ENCODE measurements at places on chromosomes 1 and 21.

DNA sequence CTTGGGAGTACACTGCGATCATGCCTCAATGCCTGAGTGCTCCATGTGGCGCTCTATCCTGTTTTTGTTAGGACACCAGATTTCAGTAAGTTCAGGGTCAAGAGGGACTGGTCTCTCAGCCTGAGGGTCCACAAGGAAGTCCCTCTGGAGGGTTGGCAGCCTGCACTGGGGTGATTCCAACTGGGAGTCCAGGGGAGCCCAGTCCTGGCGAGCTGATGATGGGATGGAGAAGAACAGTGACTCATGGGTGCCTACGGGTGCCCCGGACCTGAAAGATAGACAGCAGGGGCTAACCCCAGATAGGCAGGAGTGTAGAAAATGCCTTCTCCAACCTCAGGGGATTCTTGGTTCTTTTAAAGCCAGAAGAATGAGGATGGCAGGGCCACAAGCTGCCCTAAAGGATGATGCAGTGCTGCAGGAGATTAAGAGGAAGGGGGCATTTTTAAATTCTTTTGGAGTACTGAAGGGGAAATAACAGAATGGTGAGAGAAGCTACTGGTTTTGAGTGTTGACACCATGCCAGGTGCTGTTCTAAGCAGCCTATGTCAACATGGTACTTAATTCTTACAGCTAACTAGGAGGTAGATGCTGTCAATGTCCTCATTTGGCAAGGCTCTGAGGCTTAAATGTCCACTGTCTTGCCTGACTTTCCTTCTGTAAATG, 68.4 kb upstream of the TLR5 start:
- DNase-seq, result no peak

DNA sequence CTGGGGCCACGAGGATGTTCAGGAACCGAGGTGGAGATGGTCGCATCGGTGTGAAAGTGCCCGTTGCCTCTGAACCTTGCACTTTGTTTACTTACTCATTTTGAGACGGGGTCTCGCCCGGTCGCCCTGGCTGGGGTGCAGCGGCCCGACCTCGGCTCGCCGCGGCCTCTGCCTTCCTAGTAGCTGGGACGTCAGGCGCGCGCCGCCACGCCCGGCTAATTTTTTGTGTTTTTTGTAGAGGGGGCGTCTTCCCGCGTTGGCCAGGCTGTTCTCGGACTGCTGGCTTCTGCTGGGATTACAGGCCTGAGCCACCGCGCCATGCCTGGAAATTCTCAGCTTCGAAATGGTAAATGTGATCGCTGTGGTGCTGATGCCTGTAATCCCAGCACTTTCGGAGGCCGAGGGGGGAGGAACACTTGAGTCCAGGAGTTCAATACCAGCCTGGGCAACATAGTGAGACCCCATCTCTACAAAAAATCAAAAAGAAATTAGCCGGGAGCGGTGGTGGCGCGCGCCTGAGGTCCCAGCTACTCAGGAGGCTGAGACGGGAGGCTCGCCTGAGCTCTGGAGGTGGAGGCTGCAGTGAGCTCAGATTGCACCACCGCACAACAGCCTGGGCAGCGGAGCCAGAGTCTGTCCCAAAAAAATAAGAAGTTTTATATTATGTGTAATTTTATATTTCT, 684 bp upstream of the MRPL20 start:
- DNase-seq, result no peak

GRCh38 chr1:193415256-193415655, 228.8 kb upstream of the B3GALT2 start:
- DNase-seq, result no peak

GRCh38 chr1:59433440-59433813, 136.5 kb downstream of the FGGY start:
- no peak for DNase-seq

- DNase-seq, result peak; percentile 78
Measured at GRCh38 chr1:156725683-156726280, 2.5 kb upstream of the METTL25B start.

DNA sequence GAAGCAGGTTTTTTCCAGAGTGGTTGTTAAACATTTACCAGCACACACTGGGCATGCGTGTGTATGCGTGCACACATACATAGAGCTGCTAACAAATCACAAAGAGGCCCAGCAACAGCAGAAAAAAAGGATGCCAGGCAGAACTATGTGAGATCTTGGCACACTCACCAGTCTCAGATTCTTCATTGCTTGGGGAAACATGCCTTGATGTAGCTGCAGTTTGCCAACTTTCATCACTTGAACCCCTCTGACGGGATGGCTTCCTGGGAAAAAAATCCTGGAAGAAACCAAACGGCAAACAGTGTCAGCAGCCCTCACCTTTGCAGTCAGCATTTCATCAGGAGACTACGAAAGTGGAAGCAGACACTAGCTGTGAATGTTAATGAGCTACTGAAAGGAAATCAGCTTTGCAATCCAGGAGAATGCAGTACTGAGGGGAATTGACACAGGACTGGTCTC, 609.1 kb downstream of the KIF26B start:
- DNase-seq, result no peak

DNA sequence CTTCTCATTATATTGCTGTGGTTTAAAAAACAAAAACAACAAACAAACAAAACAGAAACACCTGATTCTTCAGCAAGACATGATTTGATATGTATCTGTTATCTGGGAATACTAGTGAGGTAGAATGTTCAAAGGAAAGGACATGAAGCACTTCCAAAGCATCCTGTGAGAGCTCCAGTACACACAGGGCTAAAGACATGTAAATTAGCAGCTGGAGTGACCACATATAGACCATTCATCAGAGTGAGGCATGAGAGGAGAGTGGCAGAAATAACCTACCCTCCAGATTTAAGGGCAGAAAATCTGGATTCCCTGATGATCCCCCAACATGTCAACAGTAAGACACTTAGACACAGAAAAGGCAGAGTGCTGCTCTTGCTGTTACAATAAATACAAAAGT, 260.5 kb upstream of the CHRM3 start:
- DNase-seq, result no peak

- DNase-seq, result no peak
Measured at GRCh38 chr1:222909586-222909985, 94.7 kb downstream of the DISP1 start.

All from NCI-H1092 (cell line).